ENCODE measurements at places on chromosomes 16 and 17.

DNA sequence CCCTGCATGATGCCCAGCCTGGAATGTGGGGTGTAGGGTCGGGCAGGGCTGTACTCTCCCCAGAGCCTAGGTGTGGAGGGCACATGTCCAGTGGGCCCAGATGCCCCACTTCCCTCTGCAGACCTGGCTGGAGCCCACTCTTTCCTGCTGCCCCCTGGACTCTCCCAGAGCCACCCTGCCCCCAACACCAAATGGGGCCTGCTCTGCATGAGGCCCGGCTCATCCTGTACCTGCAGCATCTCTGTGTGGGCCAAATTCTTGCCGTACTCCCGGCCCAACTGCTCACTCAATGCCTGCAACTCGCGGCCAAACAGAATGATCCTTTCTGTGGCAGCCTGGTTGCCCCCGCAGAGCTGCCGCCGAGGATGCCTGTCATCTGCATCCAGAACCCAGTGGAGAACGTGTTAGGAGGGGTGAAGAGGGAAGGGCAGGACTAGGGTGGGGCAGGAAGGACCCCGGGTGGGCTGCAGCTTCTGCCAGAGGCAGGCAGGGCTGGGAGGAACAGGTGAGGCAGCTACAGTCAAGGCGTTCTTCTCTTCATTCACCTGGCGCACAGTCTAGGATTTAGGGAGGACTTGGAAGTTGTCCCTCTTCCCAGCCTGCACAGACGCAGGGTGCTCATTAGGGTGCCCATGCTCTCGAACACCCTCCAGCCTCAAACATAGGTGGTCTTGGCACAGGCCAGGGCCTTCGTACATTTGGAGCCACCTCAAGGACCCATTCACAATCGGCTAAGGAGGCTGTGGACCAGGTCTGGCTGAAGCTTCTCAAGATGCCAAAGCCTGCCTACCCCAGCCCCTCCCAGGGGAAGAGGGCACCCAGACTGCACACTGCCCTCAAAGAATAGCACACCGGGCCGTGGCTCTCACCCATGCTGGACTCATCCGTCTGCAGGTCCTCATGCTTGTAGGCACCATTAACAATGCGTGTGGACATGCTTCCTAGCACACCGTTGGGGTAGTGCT is 8.7 kb upstream of the GFOD2 start:
- DNase-seq: no peak

- peak; percentile 51 for DNase-seq
Observed at GRCh38 chr17:43576563-43577229, 30.6 kb upstream of the ETV4 start.

DNA sequence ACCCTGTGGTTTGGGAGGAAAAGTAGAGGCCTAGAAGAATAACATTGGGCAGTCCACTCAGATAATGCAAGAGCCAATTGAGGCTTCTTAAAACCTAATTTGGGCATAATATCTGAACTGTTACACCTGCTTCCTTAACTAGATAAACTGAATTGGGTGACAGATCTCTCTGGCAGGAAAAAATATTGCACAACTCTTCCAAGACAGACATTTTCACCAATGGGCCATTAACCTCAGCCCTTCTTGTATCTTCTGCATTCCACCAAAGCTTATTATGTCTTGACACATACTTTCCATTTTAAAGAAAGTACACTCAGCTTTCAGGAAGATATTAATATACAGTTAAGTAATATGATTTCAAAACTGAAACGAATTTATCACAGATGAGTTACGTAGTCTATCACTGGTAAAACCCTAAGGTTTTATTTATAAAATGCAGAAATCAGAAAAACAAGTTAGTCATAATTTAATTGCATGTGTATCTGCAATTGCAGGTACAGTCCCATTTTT is 79.9 kb upstream of the MON1B start:
- no peak for DNase-seq

- peak; percentile 85 for DNase-seq
Observed at GRCh38 chr16:89505204-89506112, 2.7 kb upstream of the SPG7 start.

DNA sequence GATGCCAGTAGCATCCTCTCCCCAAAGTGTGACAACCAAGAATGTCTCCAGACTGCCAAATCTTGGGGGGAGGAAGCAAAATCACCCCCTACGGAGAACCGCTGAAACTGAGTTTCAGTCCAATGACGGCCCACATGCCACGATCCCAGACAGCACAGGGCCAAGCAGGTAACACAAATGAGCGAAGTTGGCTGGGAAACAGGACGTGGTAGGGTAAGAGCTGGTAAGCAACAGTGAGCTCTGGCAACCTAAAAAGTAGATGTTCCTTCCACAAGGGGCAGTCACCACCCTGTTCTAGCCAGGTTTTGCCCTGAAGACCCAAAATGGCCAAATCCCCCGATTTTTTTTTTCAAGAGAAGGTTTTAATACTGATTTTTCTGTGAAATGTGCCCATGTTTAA is 25.4 kb downstream of the ZFHX3 start:
- no peak for DNase-seq

Data from activated T-cell treated with anti-CD3 and anti-CD28 coated beads for 4 hours (primary cell).